ENCODE measurements at places on chromosomes 1 and 21. TPM values are rescaled to one million over a fixed set of nuclear protein-coding genes. Genes with fewer than 3 reads are reported as not detected.

RNU1-4 gene
- total RNA-seq = 2,224 TPM

EBNA1BP2 gene
- 92.6 TPM for total RNA-seq

SLC30A2 gene
- total RNA-seq = not detected

NTMT2 gene
- not detected for total RNA-seq

FCER1A gene
- not detected for total RNA-seq

FNDC10 gene
- 0.77 TPM for total RNA-seq

ARHGAP29 gene
- 100 TPM for total RNA-seq

CD34 gene
- total RNA-seq = not detected

SPATA21 gene
- not detected for total RNA-seq

S100A9 gene
- total RNA-seq = not detected
